Naive thymus-derived CD8-positive, alpha-beta T cell (primary cell): ENCODE measurements at places on chromosomes 6 and 20. TPM values are rescaled to one million over a fixed set of nuclear protein-coding genes. Genes with fewer than 3 reads are reported as not detected.

- H3K36me3 ChIP-seq: no peaks in the 10 kb centered on the region
- no peak overlapping the region for H3K4me3 ChIP-seq
- DNase-seq: no peak
Observed at GRCh38 chr6:14824060-14824459, 421.8 kb upstream of the JARID2 start.

- no peaks in the 10 kb centered on the region for H3K36me3 ChIP-seq
- no peak overlapping the region for H3K4me3 ChIP-seq
- H3K27ac ChIP-seq: no peak overlapping the region
- no peak for DNase-seq
- no peaks in the 10 kb centered on the region for H3K4me1 ChIP-seq
Observed at GRCh38 chr6:50962213-50962759, 143.6 kb downstream of the TFAP2B start.

Gene NTSR1
- polyA plus RNA-seq: not detected

GRCh38 chr20:34546751-34547181 is 11.8 kb upstream of the MAP1LC3A start:
- no peak overlapping the region for H3K4me3 ChIP-seq
- H3K4me1 ChIP-seq: peaks cover 11% of the 10 kb centered on the region
- no peak overlapping the region for H3K27ac ChIP-seq
- DNase-seq: no peak
- H3K27me3 ChIP-seq: peaks cover 14% of the 10 kb centered on the region

Gene EMILIN3
- polyA plus RNA-seq: 0.13 TPM

Gene PHACTR3
- not detected for polyA plus RNA-seq
